ENCODE measurements at places on chromosomes 12 and 14.

- no peak for DNase-seq
Measured at GRCh38 chr12:52347551-52348510, 19.4 kb downstream of the KRT85 start.

GRCh38 chr14:104206281-104206904 lies 68.0 kb downstream of the KIF26A start:
- DNase-seq = no peak

- no peak for DNase-seq
Measured at GRCh38 chr14:79036441-79036840, 866.3 kb downstream of the NRXN3 start.

DNA sequence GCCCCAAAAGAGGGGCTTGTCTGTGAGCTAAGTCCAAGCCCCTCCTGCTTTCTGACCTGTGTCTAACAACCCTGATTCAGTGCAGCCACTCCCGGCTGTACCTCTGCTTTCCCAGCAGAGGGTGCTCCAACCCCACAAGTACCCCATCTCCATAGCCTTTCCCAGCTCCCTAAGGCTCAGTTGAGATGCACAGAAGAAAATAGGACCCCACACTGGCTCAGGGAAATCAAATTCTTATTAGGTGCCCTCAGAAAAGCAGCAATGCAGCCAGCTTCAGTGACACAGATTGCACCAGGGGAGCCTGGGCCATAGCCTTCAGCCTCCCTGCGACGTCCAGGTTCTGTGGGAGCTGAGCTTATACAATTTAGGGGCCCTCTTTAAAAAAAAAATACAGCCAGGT lies 49.9 kb downstream of the LRRC74A start:
- DNase-seq = peak; percentile 59

DNA sequence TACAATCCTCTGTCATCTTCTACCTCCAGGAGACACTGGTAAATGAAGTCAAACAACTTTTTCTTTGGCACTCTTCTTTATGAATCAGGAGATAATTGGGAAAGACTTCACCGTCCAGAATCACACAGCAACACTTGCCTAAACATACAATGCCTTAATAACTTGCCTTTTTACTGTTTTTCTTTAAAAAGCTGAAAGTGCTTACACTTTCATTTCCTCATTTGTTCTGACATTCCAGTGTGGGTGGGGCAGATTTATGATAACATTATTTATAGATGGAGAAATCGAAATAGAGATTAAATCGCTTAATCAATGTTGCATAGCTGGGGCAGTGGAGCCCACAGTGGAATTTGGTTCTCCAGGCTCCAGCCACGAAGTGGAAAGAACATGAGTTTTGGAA lies 2.8 kb upstream of the FRS2 start:
- no peak for DNase-seq

DNA sequence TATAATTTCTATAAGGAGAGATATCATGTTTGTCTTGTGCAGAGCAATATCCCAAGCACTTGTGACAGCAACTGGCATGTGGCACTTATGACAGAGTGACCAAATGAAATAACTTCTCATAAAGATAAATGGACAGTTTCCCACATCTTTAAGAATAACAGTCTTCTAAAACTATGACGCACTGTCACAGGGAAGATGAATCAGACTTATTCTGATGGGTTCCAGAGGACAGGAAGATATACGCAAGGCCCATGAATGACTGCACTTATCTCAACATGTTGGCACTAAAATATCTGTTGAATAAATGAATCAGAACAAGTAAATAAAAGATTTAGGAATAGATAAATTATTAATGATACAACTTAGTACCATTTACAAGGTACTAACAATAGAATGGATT lies 465.8 kb upstream of the SYT1 start:
- DNase-seq = no peak

GRCh38 chr12:103326190-103326589 lies 169.6 kb downstream of the C12orf42 start:
- peak; percentile 4 for DNase-seq

DNA sequence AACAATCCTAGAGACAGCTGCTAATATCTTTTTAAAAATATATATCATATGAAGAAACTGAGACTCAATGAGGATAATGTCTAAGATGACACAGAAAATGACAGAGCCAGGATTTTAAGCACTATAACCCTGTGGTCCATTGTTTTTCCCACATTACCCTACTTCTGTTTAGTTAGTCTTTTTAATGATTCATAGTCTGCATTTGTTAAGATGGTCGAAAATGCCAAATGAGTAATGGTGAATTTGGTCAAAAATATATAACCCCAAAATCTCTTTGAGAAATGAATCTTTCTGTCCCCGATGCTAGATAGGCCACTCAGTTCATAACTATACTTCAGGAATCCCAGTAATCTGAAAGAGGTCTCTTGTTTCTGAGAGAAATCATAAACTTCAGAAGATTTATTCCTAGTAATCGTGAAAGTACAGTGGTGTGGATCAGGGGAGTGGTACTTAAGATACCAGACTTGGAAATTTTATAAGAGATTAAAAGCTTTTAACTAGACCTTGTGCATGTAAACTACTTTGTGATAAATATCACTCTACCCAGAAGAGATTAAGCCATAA lies 10.8 kb downstream of the RTRAF start:
- no peak for DNase-seq

- no peak for DNase-seq
Measured at GRCh38 chr14:90731487-90731886, 84.7 kb downstream of the TTC7B start.

DNA sequence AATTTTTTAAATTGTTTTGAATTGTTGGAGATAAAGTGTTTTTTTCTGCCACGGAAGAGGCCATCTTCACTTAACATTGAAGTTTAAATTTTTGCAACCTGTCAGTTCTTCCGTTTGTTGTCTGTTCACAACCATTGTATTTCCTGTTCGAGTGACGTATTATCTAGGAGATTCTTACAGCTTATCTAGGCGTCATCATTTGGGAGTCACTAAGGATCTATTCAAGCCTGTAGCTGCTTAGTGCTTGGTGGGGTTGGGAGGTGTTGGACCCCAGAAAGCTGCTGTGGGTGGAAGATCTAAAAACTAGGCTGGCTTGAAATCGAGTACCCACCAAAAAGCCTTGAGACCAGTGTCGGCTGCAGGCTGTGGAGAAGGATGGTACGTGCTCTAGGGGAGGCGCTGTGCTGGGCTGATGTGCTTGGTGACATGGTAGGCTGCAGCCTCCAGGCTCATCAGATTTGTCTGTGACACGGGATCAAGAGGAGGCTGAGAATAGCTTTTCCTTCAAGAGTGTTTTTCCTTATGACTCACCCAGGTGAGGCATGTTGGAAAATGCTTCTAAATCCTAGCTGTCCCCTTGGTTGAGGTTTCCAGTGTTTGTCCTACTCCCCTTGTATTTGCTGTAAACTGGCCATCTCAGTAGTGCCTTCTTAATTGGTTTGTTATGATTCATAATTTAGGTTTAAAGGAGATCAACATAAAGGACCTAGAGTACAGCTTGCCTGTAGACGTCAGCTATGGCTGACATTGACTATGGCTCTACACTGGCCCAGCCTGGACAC lies 57.8 kb downstream of the ATG14 start:
- peak; percentile 66 for DNase-seq

DNA sequence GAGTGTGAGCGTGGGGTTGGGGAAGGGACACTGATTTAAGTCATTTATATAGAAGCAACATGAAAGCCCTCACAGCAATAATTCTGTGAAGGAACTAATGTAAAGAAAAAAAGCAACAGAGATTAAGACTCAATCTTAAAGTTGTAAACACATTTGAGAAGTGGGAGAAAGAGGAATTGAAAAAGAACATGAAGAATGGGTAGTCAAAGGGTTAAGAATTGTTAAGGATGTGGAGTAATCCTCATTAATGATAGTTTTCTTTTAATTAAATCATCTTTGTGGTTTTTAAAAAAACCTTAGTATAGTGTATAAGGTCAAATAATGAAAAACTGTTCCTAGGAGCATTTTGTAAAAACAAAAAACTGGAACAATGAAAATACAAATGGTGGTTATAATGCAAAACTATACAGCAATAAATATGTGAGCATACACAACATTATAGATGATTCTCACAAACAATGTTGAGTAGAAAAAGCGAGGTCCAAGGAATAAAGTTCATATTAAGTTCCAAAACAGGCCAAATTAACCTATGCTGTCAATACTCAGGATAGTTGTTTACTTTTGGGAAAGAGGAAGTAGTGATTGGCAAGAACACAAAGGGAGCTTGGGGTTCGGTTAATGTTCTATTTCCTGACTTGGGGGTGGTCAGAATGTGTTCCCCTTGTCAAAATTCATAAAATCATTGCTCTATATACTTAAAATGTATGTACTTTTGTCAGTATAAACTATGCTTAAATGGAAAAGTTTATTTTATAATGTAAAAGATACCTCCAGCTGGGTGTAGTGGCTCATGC lies 120.4 kb upstream of the ATF7IP start:
- DNase-seq = no peak

GRCh38 chr12:104454997-104455396 lies 1.8 kb upstream of the CHST11 start:
- DNase-seq = peak; percentile 98

- DNase-seq = no peak
Measured at GRCh38 chr12:108607981-108608600, 10.2 kb upstream of the TMEM119 start.

DNA sequence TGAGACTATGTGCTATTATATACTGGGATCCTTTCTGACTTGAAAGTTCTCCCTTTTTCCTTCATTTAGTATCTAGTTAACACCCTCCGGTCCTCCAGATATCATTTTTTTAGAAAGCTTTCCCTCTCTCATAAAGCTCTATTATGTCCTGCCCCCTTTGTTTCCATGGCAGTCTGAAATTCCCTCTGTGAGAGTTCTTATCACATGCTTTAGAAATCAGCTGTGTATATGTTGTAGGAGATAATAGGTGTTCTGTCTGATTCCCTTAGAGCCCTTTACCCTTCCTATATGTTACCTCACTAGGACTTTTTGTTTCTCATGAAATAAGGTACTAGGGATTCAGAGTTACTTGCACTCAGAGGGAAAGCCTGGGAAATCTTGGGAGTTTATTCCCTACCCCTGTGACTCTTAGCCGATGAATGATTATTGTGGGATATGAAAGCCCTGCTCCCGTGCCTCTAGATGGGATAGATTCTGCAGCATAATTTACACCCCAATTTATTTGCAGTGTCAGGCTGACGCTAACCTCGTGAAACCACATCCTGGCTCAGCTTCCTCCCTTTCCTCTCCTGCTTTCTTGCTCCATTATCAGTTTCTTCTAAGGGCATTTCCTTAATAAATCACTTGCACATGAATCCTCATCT lies 448.4 kb downstream of the MDGA2 start:
- DNase-seq = no peak

- DNase-seq = peak; percentile 90
Measured at GRCh38 chr14:64628940-64629408, 75.2 kb upstream of the PLEKHG3 start.

DNA sequence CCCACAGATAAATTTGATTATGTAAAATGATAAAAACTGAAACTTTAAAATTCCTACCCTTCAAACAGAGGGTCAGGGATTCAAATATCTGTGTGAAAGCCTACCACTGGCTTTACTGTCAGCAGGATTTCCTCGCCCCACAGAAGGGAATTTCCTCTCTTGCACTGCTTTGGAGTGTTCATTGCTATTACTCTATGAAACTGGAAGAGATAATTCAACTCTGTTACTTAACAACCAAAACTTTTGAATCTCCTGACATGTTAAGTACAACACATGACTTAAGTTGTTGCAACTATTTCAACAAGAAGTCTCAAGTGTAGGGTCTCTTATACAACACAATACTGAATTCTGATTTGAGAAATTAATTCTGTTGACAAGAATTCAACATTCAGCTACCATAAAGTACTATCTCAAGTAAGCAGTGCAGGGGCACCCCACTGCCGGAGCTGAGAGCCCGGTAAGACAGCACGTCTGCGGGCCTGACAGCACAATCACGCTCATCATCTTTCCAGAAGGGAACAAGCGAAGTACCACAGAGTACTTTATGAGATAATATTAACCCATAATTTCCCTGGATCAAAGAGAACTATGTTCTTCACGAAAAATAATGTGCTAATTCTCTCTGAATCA lies 22.9 kb downstream of the DICER1 start:
- DNase-seq = peak; percentile 21

- no peak for DNase-seq
Measured at GRCh38 chr12:78407722-78408121, 456.9 kb upstream of the SYT1 start.

DNA sequence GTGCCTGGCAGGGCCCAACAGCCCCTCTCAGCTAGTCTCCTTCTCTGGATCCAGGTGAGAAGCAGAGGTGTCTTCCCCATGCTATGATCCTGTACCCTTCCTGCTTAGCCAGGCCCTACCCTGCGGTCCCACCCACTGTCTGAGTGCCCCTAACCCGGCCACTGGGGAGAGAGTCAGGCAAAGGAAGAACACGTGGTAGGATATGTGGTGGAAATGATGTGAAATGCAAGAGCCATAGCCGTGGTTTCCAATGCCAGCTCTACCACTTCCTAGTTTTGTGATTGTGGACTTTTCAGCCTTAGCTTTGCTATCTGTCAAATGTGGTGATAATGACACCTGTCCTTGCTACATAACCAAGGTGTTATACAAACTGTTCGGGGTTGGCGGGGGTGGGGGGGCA lies 15.8 kb downstream of the KRT2 start:
- no peak for DNase-seq

DNA sequence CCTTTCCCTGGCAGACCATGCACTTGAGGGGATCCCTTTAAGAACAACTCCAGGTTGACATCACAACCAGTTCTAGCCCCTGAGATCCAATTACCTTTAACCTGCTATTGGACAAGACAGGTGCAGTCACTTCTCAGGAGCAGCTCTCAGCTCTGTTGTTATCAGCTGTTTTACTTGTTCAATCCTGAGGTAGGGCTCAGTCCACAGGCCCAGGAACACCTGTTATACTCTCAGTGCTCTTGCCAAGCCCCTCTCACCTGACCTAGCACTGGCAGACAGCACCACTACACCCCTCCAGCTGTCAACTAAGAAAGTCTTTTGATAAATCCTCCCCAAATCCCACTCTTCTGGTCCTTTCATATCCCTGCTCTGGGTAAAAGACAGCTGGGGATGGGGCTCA lies 163.9 kb upstream of the TMTC2 start:
- no peak for DNase-seq

- DNase-seq = no peak
Measured at GRCh38 chr14:93967637-93968250, 8.6 kb downstream of the ASB2 start.

GRCh38 chr12:22525426-22525825 lies 18.9 kb downstream of the C2CD5 start:
- peak; percentile 61 for DNase-seq

DNA sequence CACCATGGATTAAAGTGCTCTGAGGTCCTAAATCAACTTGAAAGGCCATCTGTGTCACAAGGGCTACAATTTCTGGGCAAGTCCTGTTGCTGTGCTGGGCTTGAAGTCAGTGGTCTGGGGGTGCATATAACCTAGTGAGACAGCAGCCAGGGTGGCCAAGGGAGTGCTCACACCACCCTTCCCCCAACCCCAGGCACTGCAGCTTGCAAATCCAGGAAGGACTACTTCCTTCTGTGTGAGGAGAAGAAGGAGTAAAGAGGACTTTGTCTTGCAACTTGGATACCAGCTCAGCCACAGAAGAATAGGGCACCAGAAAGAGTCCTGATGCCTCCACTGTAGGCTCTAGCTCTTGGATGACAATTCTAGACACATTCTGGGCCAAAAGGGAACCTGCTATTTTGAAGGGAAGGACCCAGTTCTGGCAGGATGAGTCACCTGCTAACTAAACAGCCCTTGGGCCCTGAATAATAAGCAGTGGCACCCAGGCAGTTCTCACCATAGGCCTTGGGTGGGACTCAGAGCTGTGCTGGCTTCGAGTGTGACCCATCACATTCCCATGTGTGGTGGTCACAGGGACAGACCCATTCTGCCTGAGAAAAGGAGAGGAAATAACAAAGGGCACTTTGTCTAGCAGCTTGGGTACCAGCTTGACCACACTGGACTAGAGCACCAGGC lies 32.6 kb upstream of the DHRS7 start:
- peak; percentile 49 for DNase-seq
